ENCODE measurements at places on chromosomes 4 and X.

GRCh38 chr4:87717276-87718031 lies 67.4 kb downstream of the DMP1 start:
- DNase-seq, result no peak

- DNase-seq, result no peak
Observed at GRCh38 chrX:68698942-68699341, 51.5 kb downstream of the STARD8 start.

GRCh38 chr4:113469926-113470325 lies 291.6 kb downstream of the CAMK2D start:
- DNase-seq, result no peak

GRCh38 chrX:16788477-16788876 lies 2.2 kb downstream of the TXLNG start:
- DNase-seq, result no peak

- DNase-seq, result no peak
Observed at GRCh38 chr4:171142045-171142444, 671.2 kb upstream of the GALNTL6 start.

DNA sequence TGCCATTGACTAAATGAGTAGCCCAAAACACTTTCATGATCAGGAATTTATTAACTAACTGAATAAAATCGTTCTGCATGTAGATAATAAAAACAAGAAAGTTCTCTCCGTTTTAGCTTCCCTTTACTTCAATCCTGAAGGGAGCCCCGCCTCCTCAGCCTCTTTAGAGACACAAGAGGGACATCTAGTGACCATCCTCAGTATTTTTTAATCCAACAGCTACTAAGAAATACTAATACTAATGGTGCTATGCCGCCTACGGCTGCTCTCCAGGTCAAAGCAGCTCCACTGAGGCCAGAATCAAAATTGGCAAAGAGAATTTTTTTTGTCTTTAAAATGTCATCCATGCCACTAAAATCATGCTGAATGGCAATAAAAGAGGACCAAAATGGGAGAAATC lies 3.2 kb upstream of the PCDH19 start:
- peak; percentile 25 for DNase-seq

GRCh38 chrX:101450085-101450484 lies 35.2 kb upstream of the ARMCX4 start:
- no peak for DNase-seq

GRCh38 chr4:38174801-38175200 lies 214.6 kb downstream of the PTTG2 start:
- no peak for DNase-seq

- no peak for DNase-seq
Observed at GRCh38 chrX:106903856-106904528, 851 bp upstream of the RIPPLY1 start.

DNA sequence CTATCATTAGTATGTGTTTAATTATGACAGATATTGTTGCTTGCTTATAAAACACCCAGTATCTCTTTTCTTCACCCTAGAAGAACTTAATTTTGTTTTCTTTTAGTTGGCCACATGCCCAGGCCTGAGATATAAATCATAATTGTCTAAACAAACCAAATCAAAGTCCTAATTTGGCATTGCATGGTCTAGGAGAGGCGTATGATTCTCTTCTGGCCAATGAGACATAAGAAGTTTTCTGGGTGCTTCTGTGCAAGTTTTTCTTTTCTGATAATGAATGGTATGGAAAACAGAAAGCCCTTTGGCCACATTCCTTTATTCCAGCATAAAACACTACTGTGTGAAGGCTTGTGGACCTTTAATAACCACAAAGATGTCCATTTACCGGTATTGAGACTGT lies 192.9 kb upstream of the CTSO start:
- DNase-seq, result no peak

GRCh38 chr4:142933207-142933606 lies 87.1 kb upstream of the INPP4B start:
- DNase-seq, result no peak

DNA sequence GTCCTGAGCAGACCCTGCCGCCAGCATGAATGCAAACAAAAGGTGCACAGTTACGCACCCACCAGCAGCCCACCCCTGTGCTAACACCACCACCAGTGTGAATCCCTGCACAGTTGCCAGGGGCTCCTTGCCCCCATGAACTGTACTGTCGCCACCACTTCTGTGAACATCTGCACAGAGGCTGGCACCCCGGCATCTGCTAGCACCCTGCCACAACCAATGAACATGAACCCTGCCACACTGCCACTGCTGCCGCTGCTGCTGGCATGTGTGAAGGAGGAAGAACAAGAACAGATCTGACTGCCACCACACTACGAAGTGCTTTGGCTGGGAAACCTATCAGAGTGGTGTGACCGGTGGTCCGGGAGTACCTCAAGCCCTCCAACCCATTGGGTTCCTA lies 261.3 kb downstream of the PARM1 start:
- no peak for DNase-seq

DNA sequence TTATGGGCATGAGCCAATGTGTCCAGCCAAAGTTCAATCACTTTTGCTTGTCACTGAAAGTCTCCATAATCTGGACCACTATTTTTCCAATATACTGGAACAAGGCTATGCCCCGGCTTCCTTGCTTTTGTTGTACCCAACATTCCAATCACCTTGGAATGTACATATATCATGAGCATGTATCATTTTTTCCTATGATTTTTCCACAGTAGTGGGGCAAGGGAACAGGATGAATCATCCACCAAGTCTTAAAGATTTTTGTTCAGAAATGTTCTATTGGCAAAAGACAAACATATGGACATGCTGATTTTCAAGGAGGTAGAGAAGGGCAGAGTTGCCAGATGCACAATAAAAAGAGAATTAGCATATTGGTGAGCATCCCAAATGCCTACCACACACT lies 548.1 kb upstream of the INTU start:
- no peak for DNase-seq

- DNase-seq, result no peak
Observed at GRCh38 chr4:69497076-69497475, 1.4 kb upstream of the UGT2B4 start.

DNA sequence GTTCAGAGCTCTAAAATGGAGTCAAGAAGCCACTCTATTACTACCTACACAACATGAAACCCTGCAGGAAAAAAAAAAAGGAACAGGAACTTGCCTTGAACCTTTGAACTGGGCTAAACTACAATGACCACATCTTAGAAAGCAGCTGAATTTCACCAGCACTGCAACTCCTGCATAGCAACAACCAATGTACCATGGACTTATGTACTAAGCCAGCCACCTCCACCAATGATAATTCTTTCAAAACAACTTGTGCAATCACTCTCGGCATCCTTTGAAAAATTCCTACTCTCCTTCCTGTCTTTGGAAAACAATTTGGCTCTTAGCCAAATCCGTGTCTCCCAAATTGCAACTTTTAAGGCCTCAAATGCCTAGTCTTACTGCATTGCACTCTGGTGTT lies 26.8 kb upstream of the FMR1 start:
- DNase-seq, result no peak

DNA sequence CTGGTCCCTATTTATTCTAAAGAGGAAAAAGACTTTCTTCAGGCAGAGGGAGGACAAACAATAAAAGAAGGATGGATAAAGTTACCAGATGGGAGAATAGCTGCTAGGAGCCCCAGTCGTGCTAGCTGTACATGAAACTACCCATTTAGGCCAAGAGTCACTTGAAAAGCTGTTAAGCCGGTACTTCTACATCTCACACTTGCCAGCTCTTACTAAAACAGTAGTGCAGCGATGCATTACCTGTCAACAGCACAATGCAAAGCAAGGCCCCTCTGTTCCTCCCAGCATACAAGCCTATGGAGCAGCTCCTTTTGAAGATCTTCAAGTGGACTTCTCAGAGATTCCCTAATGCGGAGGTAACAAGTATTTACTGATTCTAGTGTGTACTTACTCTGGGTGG lies 1138.8 kb downstream of the ARAP2 start:
- no peak for DNase-seq

DNA sequence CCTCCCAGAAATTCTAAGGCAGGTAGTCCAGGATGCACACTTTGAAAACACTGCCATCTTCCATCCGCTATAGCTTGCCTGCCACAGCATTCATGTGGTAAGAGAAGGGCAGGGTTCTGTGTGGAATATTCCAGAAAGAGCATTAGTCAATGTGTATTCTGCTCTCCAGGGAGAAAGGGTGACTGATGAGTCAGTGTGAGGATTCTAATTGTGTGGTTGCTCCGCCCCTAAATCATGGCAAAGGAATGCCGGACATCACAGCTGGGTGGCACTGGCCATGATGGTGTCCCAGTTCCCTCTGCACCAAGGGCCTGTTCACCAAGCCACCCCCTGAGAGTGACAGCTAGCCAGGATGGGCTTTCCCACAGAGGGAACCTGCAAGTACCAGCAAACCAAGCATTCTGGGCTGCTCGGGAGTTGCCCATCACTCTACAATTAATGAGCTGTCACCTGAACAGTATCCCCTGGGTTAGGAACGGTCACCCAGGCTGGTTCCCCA lies 9.5 kb downstream of the IDS start:
- DNase-seq, result no peak

DNA sequence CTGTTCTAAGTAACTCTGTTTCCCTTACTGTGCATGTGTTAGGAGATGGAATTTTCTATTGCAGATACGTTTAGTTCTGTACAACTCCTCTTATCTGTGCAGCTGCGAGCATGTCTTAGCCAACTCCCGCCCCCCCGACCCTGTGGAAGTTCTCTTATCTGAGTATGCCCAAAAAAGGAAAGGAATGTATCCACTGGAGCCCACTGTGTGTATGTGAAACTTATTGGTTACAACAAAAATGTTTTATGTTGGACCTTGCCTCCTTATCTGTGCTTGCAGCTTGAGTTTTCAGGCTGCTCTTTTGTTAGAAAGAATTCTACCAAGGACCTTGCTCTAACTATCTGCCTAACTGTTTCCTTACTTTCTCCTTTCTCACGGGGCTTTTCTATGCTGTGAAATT lies 24.2 kb upstream of the DCAF8L2 start:
- DNase-seq, result no peak

DNA sequence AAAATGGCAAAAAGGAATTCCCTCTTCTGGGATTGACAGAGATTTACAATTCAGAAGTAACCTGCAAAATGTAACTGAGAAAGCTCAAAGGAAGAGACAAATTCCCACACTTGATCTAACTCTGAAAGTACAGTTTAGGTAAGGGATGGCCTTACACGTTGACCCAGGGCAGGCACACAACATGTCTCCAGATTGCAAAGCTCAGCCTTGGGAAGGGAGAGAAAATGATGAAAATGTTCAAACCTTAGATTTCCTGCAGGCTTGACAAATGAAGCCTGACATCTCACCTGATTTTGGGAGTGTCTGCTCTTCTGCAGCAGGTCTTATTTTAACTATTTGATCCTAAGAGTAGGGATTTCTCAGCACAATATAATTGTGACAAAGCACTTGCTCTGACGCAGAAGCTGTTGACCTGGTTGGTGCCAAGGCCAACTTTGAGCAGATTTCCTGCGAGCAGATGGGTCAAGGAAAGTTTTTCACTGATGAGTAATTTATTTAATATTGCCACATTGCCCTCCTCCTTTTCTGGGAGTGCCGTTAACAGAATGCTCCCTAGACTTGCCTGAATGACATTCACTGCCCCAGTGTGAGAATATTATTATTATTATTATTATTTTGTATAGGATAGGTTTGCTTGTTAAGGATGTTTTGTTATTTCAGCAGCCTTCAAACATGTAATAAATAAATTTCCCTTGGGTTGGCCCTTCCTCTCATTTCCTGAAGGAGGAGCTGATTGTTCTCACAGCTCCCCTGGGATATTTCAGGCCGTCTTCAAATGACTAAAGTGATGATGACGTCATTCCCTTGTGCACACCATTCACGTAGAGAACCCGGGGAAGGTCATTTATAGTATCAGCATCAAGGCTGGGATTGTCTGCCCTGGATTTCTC lies 157.1 kb downstream of the VEGFC start:
- no peak for DNase-seq

DNA sequence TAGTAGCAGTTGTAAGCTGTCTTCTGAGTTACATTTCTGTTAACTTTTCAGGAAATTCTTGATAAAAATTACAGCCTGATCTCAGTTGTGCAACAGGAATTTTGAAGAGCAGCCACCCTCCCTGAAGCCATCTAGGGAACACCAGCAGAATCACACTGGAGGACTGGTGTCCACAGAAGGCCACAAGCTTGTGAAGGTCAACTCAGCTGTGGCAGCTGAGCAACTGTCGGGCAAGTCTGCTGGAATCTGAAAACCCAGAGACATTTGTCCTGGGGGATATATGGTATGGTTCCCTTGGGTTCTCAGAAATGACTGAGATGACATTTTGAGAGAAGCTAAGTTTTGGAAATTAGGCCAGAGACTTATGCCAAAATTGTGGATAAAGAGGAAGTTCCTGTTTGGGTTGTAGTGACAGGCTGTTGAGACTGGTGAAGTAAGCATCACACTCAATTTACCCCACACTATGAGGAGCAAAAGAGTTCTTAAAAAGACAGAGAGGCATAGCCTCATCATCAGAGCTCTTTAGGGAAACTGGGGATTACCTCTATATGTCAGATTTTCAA lies 78.1 kb upstream of the TNIP3 start:
- no peak for DNase-seq

GRCh38 chrX:147550217-147550616 lies 361.5 kb upstream of the FMR1 start:
- peak; percentile 31 for DNase-seq

GRCh38 chrX:29890646-29891200 lies 324.6 kb upstream of the MAGEB2 start:
- DNase-seq, result no peak

DNA sequence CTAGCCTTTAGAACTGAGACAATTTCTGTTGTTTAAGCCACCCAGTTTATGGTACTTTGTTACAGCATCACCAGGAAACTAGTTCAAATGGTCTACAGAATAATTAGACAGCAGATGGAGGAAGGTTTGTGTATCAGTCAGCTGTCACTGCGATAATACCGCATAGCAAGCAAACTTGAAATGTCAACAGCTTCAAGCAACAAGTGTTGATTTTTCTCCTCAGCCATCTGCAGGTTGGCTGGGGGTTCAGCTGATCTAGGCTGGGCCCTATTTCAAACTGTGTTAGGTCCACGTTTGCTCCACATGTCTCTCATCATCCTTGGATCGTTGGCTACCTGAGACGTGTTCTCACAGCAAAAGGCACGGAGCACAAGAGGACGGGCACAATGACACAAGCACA lies 19.2 kb upstream of the PHEX start:
- DNase-seq, result no peak

GRCh38 chr4:15003891-15004738 lies 1.8 kb downstream of the CPEB2 start:
- DNase-seq, result peak; percentile 45

- no peak for DNase-seq
Observed at GRCh38 chrX:21699136-21699535, 41.0 kb upstream of the KLHL34 start.

DNA sequence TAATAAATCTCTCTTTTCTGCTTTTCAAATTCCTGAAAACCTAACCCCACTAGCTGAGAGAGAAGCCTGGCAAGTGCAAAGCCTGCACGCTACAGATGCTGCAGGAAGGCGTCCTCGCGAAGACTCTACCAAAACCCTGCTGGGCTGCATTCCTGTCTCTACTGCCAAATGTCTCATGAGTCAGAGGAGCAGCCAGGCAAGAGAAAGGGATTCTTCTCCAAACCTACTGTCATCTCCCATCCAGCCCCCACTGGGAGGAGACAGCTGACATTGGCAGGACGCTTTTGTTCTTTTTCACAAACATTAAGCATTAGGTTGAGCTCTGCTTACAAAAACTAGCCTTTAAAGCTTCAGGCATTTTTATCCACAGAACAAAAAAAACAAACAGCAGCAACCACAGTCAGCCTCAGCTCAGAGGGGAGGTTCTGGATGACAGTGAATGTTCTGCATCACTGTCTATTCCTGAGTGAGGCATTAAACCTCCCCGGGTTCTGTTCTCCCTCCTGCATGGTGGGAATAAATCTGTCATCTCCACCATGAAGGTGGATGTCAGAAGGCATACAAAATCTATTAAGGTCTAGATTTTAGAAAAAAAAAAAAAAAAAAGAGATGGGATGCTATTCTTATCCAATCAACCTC lies 18.0 kb downstream of the CRMP1 start:
- no peak for DNase-seq

Measured in WERI-Rb-1 (cell line).